ENCODE measurements at places on chromosomes 11 and 22.

GRCh38 chr11:12512826-12513395 is 135.5 kb downstream of the PARVA start:
- H3K4me1 ChIP-seq, result peaks cover 6% of the 10 kb centered on the region
- H3K27ac ChIP-seq, result no peak overlapping the region
- no peaks in the 10 kb centered on the region for H3K36me3 ChIP-seq

GRCh38 chr11:45577752-45578151 is 87.7 kb downstream of the CHST1 start:
- H3K27ac ChIP-seq, result no peak overlapping the region
- no peaks in the 10 kb centered on the region for H3K36me3 ChIP-seq
- peak; percentile 69 for DNase-seq
- H3K4me1 ChIP-seq, result peaks cover 12% of the 10 kb centered on the region

- H3K36me3 ChIP-seq, result no peaks in the 10 kb centered on the region
- no peaks in the 10 kb centered on the region for H3K4me1 ChIP-seq
- no peak for DNase-seq
- H3K27me3 ChIP-seq, result no peaks in the 10 kb centered on the region
Measured at GRCh38 chr11:127709960-127710359, 709.4 kb upstream of the KIRREL3 start.

- H3K4me1 ChIP-seq, result no peaks in the 10 kb centered on the region
- H3K36me3 ChIP-seq, result no peaks in the 10 kb centered on the region
- H3K4me3 ChIP-seq, result no peak overlapping the region
- no peaks in the 10 kb centered on the region for H3K27me3 ChIP-seq
Measured at GRCh38 chr22:48849963-48850657, 977.6 kb downstream of the BRD1 start.

GRCh38 chr11:110026858-110027626 is 66.2 kb upstream of the ZC3H12C start:
- H3K4me3 ChIP-seq, result no peak overlapping the region
- H3K27me3 ChIP-seq, result no peaks in the 10 kb centered on the region
- no peaks in the 10 kb centered on the region for H3K36me3 ChIP-seq
- H3K4me1 ChIP-seq, result peaks cover 19% of the 10 kb centered on the region
- no peak overlapping the region for H3K27ac ChIP-seq
- no peak for DNase-seq

GRCh38 chr11:125281831-125282595 is 117.5 kb downstream of the PKNOX2 start:
- no peak for DNase-seq
- H3K4me3 ChIP-seq, result no peak overlapping the region
- peaks cover 17% of the 10 kb centered on the region for H3K4me1 ChIP-seq
- no peaks in the 10 kb centered on the region for H3K27me3 ChIP-seq

GRCh38 chr11:78990261-78990660 is 415.6 kb upstream of the NARS2 start:
- H3K27me3 ChIP-seq, result no peaks in the 10 kb centered on the region
- no peaks in the 10 kb centered on the region for H3K36me3 ChIP-seq
- no peak overlapping the region for H3K4me3 ChIP-seq
- no peak overlapping the region for H3K27ac ChIP-seq
- peaks cover 4% of the 10 kb centered on the region for H3K4me1 ChIP-seq

DNA sequence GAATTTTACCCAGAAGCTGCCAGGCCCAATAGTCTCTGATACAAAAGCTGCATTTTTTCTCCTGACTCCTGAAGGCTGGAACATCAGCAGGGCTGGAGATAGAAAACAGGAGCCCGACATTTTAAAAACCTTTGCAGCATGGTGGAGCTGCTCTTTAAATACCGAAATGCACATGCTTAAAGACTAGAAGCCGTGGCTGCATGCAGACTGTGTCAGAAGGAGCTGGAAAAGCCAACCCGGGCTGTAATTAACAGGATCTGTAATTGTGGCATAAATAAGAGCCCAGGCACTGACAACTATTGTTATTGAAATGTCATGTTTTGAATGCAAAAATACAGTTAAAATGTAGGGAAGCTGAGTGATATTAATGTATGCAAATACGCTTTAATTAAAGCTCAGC is 304.9 kb upstream of the PLET1 start:
- H3K36me3 ChIP-seq, result no peaks in the 10 kb centered on the region
- H3K27ac ChIP-seq, result no peak overlapping the region
- no peaks in the 10 kb centered on the region for H3K27me3 ChIP-seq
- peaks cover 3% of the 10 kb centered on the region for H3K4me1 ChIP-seq
- no peak for DNase-seq
- H3K4me3 ChIP-seq, result no peak overlapping the region

- H3K27ac ChIP-seq, result no peak overlapping the region
- H3K4me3 ChIP-seq, result no peak overlapping the region
- H3K27me3 ChIP-seq, result no peaks in the 10 kb centered on the region
Measured at GRCh38 chr11:104738918-104739317, 159.3 kb downstream of the CASP12 start.

DNA sequence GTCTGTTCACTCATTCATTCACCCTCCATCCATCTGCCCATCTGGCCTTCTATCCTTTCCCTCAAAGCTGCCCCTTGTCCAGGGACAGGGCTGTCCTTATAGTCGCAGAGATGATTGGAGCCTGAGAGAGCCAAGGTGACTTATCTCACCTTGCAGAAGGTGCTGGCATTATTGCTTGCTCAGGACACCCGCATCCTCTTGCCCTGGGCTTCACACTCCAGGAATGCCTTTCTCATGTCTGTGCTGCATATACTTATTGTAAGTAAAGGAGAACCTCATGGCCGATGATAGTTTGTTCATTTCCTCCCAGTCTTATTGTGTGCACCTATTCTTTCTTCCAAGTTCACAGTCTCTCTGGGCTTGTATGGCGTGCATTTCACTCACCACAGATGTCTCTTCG is 49.1 kb upstream of the CCDC188 start:
- peaks cover 28% of the 10 kb centered on the region for H3K4me1 ChIP-seq
- H3K27me3 ChIP-seq, result no peaks in the 10 kb centered on the region
- no peak overlapping the region for H3K4me3 ChIP-seq
- DNase-seq, result no peak

- no peak overlapping the region for H3K27ac ChIP-seq
- H3K27me3 ChIP-seq, result no peaks in the 10 kb centered on the region
- no peaks in the 10 kb centered on the region for H3K36me3 ChIP-seq
- DNase-seq, result no peak
Measured at GRCh38 chr11:16975906-16976305, 38.3 kb downstream of the PLEKHA7 start.

DNA sequence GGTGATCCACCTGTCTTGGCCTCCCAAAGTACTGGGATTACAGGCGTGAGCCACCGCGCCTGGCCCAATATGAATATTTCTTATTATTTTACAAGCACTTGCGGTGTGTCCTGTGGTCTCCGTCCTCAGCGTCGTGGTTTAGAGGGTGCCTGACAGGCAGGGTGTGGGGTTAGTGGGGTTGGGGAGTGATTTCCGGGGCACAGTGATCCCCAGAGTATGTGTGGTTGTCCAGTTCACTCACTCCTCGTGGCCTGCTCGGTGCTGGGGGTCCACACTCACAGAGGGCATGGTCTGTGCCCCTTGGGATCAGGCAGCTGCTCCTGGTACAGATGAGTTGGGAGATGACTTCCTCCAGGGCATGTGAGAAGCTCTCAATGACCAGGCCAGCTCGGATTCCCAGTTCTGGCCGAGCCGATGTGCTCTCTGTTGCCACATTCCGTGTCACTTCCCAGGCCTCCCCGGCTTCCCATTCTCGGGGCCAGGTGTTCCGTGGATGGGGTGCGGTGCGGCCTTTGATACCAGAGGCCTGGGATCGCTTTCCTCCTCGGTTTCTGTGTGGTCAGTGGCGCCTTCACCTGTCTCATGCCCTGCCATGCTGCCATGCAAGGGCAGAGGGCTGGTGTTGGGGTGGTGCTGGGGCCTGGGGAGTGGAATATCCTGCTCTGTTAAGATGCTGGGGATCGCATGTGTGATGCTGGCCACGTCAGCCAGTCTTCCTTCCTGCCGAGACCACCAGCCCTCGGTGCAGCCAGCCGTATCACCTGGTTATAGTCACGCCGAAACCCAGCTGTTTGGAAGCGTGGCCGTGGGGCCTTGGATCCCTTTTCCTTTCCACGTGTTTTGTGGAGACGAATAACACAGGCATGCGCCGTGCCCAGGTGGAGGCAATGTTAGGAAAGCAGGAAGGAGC is 39.6 kb downstream of the PARVB start:
- no peak for DNase-seq
- no peak overlapping the region for H3K4me3 ChIP-seq
- H3K4me1 ChIP-seq, result peaks cover 4% of the 10 kb centered on the region
- H3K27me3 ChIP-seq, result no peaks in the 10 kb centered on the region

GRCh38 chr22:29484642-29485041 is 4.6 kb downstream of the NEFH start:
- peaks cover 3% of the 10 kb centered on the region for H3K36me3 ChIP-seq
- H3K4me1 ChIP-seq, result no peaks in the 10 kb centered on the region
- H3K27me3 ChIP-seq, result peaks cover 30% of the 10 kb centered on the region

DNA sequence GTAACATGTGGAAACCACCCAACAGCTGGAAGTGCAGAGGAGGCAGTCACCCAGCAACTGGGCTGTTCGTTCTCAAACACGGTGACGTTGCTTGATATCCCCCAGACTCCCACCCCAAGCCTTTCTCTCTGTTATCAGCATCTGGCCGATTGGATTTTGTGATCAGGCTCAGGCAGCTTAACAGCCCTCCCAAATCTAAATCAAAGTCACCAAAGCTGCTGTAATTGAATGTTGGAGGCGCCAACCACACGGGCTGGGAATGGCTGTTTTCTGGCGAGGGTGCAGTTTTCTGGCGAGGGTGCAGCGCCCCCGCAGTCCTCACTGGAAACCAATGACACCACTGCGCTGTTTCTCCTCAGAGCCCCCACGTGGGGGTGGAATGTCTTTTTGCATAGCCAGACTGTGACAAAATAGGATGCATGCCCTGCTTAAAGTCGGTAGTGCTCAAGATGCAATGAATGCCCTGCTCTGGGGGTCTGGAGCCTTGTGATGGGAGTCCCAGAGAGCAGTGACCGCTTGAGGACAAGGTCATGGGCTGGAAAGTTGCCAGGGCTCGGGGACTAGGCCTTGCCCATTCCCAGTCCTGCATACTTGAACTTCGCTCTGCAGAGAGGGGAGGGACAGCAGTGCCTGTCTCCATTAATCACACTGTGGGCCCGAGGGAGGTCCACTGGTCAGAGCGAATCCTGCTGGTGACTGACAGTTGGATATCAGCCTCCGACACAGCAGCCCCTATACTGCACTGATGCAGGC is 105.3 kb downstream of the MORC2 start:
- H3K27ac ChIP-seq, result no peak overlapping the region
- DNase-seq, result peak; percentile 66
- H3K4me1 ChIP-seq, result peaks cover 6% of the 10 kb centered on the region
- no peak overlapping the region for H3K4me3 ChIP-seq
- H3K36me3 ChIP-seq, result no peaks in the 10 kb centered on the region

- H3K27ac ChIP-seq, result no peak overlapping the region
- no peak overlapping the region for H3K4me3 ChIP-seq
- no peaks in the 10 kb centered on the region for H3K36me3 ChIP-seq
- no peak for DNase-seq
- H3K27me3 ChIP-seq, result peaks cover 27% of the 10 kb centered on the region
Measured at GRCh38 chr11:18844753-18845367, 53.3 kb upstream of the PTPN5 start.

GRCh38 chr11:37946155-37946766 is 1348.2 kb upstream of the RAG2 start:
- H3K4me3 ChIP-seq, result peak overlapping the region; percentile 10
- no peaks in the 10 kb centered on the region for H3K27me3 ChIP-seq
- peak; percentile 84 for DNase-seq
- H3K4me1 ChIP-seq, result no peaks in the 10 kb centered on the region

DNA sequence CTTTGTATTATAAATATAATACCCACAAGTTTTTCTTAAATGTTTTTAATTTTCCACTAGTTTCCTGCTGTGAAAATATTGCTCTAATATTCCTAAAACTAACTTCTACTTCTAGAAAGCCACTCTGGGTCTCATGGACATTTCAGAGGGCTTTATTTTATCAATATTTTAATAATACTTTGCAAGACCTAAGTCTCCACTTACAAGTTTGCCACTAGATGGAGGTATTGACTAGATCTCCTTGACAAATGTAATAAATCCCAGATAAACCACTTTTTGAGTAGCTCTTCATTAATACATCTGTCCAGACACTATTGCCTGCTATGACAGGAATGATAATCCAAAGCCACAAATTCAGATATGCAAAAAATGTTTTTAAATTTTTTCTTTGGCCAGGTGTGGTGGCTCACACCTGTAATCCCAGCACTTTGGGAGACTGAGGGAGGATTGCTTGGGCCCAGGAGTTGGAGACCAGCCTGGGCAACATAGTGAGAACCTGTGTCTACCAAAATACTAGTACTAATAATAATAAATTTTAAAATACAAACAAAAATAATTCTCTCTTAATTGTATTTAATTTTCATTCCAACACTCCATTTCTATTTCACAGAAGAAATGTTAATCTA is 3.5 kb upstream of the ACAT1 start:
- H3K4me3 ChIP-seq, result no peak overlapping the region
- H3K4me1 ChIP-seq, result no peaks in the 10 kb centered on the region
- H3K36me3 ChIP-seq, result no peaks in the 10 kb centered on the region
- no peaks in the 10 kb centered on the region for H3K27me3 ChIP-seq

- no peak overlapping the region for H3K27ac ChIP-seq
- DNase-seq, result no peak
- no peaks in the 10 kb centered on the region for H3K4me1 ChIP-seq
Measured at GRCh38 chr11:28529540-28530410, 421.6 kb downstream of the METTL15 start.

GRCh38 chr11:1573077-1573902 is 1.2 kb upstream of the DUSP8 start:
- no peaks in the 10 kb centered on the region for H3K36me3 ChIP-seq
- H3K4me1 ChIP-seq, result peaks cover 3% of the 10 kb centered on the region
- no peak overlapping the region for H3K27ac ChIP-seq
- peaks cover 48% of the 10 kb centered on the region for H3K27me3 ChIP-seq

GRCh38 chr22:50628543-50629134 is 687 bp upstream of the ARSA start:
- peak; percentile 40 for DNase-seq
- no peaks in the 10 kb centered on the region for H3K27me3 ChIP-seq
- H3K4me1 ChIP-seq, result peaks cover 4% of the 10 kb centered on the region
- H3K4me3 ChIP-seq, result peak overlapping the region; percentile 78

DNA sequence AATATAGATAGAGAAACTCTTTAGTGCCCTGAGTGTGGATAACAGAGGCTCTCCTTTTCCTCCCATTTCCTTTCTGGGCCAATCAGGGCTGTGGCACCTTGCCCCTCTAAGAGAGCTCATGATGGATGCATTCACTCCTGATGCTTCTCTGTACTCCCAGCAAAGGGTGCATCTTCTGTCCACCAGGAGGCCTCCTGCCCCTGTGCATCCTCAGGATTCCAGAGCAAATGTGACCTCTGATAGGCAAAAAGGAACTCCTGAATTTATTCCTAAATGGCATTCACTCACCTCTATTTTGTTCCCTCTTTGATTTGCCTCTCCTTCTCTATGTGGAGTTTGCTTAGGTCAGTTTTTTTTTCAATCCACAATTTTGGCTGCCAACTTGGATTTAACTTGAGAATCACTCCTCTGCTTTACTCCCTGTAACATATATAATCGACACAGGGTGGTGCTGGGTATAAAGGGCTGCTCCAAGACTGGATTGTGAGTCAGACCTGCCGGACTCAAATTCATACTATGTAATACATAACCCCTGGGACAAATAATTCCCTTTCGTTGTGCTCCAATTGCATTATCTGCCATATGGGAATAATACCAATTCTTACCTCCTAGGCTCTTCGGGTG is 1.1 kb upstream of the MRGPRX4 start:
- peak; percentile 81 for DNase-seq
- H3K27ac ChIP-seq, result no peak overlapping the region
- H3K4me3 ChIP-seq, result no peak overlapping the region
- H3K4me1 ChIP-seq, result no peaks in the 10 kb centered on the region
- peaks cover 22% of the 10 kb centered on the region for H3K27me3 ChIP-seq

GRCh38 chr11:101401245-101401644 is 182.6 kb downstream of the TRPC6 start:
- H3K27me3 ChIP-seq, result no peaks in the 10 kb centered on the region
- H3K27ac ChIP-seq, result no peak overlapping the region
- no peak for DNase-seq

Data from endodermal cell (in vitro differentiated cells).